ENCODE measurements at places on chromosomes 6 and 20.

DNA sequence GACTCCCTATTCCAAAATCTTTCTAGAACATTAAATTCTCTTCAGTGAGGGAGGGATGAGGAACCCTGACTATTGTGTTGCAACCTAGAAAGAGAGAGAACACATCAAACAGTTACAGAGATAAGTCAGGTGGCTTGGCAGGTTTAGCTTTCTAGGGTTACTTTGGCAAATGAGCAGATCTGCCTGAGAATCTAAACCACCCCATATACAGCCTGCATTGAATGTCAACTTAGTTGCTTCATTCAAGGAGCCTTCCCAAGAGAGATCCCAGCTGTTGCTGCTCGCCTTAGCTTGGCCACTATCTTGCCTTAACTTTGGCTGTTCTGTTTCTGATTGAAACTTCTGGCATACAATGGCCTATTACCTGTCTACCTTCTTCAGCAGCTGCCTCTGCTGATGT, 74.7 kb upstream of the TCF21 start:
- DNase-seq, result no peak

DNA sequence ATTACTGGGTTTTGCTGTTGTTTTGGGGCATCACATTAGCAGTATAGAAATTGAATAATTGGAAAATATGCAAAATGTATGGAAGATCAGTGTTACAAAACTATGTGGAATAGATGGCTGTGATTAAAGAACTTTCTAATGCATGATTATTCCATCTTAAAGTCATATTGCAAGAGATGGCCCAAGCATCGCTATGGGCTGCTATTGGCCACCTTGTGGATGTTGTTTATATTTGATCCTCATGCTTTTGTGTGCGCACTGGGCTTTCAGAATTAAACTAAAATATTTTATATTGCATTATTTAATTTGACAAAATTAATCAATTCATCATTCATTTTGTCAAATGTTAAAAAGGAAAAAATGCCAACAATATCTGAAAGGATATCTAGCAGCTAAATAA, 16.1 kb upstream of the HMGN3 start:
- no peak for DNase-seq

GRCh38 chr6:26045928-26046368, 41.3 kb upstream of the HFE start:
- DNase-seq, result no peak

- DNase-seq, result no peak
Observed at GRCh38 chr20:63164484-63165355, 51.2 kb downstream of the YTHDF1 start.

- DNase-seq, result no peak
Observed at GRCh38 chr6:39892490-39893129, 41.7 kb downstream of the MOCS1 start.

- DNase-seq, result no peak
Observed at GRCh38 chr6:133242637-133243585, 1.8 kb downstream of the EYA4 start.

DNA sequence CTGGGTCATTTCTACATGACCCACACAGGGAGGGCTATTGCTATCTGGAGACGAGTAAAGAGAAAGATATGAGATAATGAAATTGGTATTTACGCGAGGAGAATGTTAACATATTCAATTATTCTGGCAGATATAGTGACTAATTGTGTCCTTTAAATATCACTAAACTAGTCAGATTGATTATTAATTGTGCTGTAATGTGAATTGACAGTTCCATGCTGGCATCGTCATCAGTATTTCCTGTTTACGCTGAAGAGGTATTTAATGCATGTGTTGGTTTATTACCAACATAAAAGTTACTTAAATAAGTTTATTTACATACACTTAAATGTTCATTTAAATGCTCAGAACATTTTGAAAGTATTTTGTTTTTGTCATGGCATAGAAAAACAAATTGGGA, 35.7 kb upstream of the OGFRL1 start:
- DNase-seq, result no peak

DNA sequence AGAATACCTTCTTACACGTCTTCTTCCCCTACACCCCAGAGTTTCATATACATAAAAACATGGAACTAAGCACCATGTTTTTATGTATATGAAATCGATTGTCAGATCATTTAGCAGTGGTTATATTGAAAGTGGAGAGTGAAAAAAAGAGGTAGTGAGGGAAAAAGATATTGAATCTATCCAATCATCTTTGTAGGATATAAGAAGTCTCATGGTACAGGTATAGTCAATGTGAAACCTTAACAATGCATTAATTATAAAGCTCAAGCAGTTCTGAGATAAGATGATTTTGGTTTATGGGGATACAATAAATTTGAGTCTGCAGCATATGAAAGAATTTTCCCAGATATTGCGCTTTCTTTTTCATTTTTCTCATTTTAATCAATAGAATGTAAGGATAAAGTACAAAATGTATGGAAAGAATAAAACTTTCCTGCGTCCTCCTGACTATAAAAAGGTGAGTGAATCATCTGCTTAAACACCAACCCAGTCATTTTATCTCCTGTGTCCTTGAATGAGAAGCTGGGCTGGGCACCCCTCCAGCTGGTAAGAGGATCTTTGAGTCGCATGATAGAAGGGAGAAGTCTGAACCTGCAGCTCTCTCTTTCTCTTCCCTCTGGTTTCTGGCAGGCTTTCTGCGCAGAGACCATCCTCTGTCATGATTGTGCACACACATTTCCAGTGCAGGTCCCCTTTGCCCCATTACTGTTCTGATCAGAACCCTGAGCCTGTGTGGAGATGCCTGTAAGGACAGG, 28.1 kb upstream of the AKIRIN2 start:
- DNase-seq, result no peak

DNA sequence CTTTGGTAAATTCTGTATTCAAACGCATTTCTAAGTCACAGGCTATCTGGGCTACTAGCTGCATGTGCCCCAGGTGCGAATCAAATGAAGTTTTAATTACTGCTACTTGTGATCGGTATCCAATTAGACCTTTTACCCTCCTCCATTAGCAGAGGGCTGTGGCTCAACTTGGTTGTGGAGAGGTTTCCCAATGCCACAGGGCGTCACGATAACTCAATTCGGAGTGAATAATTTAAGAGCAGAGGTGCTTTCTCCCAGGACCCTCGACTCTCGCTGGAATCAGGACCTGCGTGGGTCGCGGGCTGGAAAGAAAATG, 640 bp downstream of the SAYSD1 start:
- DNase-seq, result no peak

GRCh38 chr6:10951675-10952282, 64.9 kb downstream of the SYCP2L start:
- no peak for DNase-seq

- no peak for DNase-seq
Observed at GRCh38 chr6:26172608-26172968, 85.4 kb downstream of the HFE start.
